T follicular helper cell (primary cell): ENCODE measurements at places on chromosomes 16 and 17.

- no peak for DNase-seq
Observed at GRCh38 chr16:56121156-56121500, 70.2 kb upstream of the GNAO1 start.

GRCh38 chr17:5478992-5479391, 7.0 kb downstream of the DERL2 start:
- no peak for DNase-seq

DNA sequence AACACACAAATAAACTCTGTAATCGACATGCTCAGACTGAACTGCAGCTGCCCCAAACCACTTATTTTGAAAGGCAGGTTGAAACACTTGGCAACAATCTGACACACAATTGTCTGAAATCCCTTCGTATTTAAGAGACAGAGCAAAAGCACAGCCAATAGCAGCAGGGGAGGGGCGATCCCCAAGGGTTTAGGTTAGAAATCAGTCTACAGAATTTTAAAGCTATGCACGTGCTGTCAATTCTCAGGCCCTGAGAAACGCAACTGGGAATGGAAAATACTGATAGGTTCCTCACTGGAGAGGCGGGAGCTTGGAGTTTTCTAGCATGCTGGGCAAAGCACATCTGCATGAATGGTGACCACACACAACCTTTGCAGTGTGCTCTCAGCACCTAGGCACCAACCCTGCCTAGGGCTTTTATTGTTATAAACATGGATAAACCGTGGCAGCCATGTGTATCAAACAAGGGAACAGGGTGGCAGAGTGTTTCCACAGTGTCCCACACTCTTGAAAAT, 168.0 kb downstream of the AATF start:
- no peak for DNase-seq

DNA sequence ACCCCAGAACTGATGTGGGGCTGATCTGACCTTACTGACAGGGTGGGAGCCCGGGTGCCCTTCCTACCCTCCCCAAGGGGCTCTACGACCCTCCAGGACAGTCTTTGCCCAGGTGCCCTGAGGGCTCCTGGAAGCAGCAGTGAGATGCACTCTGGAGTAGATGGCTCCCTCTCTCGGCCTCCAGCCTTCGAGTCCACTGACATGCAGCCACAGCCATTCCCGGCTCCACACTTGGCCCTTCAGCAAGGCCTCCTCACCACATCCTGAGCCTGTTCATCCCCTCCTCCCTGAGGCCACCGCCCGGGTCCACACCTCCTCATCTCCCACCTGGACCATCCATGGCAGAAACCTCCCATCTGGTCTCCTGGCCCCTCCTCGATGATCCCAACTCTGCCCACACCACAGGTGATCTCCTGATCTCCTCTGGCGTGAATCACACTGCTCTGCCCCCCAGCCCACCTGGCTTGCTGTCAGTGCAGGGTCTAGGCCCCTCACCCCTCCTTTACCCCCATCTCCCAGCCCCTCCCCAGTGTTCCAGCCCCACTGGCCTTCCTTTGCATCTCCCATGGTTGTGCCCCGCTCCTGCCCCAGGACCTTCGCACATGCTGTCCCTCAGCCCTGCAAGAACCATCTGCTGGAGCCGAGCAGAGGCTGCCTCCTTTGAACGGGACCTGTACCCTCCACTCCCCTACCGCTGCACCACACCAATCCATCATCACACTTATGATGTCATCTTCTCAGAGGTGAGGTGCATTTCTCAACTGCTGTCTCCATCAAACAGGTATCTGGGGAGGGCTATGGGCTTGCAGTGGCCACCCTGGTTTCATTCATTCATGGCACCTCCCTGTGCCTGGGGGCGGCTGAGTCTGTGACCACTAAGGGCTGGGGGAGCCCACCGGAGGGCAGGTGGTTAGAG, 44.7 kb downstream of the SOCS1 start:
- DNase-seq = no peak

- DNase-seq = no peak
Observed at GRCh38 chr17:82788206-82789001, 36.5 kb downstream of the TBCD start.

GRCh38 chr17:45342871-45343526, 26.2 kb upstream of the MAP3K14 start:
- no peak for DNase-seq

- DNase-seq = no peak
Observed at GRCh38 chr17:50621574-50622031, 13.1 kb upstream of the ABCC3 start.

GRCh38 chr17:17119533-17119932, 77.3 kb downstream of the MPRIP start:
- DNase-seq = peak; percentile 31

DNA sequence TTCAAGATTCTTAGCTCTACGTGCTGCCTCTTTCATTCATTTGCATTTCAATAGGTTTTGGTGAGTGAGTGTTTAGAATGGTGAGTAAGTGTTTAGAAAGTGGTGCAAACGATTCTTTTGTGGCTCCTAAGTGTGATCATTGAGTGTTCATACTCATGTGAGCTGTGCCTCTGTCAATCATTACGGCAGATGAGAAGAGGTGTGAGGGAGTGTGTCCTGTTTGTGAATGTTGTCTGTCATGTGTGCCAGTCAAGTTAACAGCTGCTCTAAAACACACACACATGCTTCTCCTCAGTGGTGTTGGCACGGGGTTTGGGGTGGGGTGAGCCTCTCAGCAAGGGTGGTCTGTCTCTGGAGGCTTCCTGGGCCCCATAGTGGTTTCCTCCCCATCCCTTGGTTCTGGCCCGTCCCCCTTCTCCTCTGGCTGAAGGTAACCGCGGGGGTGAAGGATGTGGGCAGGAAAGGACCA, 11.4 kb downstream of the MYL4 start:
- no peak for DNase-seq

DNA sequence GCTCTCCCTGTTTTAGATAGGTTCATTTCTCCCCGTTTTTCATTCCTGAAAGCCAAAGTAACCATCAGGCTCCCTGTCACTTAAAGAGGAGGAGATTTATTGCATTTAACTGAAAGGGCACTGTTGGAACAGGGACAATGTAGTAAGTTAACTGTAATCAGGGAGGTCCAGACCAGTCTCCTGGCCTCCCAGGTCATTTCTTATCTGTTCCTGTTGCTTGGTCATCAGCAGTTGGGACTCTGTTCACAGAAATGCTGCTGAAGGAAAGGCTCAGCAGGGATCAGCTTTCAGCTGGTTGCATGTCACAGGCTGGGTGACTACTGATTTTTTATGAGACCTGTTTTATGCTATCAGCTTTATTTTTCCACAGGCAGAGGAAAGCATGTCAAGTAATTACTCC, 622.6 kb upstream of the GOT2 start:
- DNase-seq = no peak

DNA sequence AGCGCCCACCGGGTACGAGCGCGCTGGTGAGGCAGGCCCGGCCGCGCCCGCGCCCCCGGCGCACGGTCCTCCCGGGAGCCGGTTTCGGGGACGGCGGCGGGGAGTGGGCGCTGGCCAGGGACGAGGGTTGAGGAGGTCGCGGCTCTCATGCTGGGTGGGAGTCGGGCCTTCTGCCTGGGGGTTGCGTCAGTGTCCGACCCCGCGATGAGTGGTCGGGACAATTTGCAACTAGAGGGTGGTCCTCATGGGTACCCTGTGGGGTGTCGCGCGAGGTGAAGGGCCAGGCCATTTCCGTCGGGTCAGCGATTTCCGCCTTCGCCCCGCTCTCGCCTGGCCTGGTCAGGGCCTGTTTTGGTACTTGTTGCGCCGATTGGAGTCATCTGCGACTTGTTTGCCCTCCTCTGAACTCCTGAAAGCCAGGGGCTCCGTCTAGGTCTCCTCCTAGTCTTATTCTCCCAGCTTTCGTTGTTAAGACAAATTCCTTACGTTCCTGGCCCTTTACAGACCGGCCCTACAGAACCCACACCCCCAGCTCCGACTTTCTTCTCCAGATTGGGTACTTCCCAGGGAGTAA, 14.9 kb downstream of the NAA60 start:
- DNase-seq = no peak
